ENCODE measurements at places on chromosomes 11 and 22.

- DNase-seq = no peak
Measured at GRCh38 chr22:44210722-44211121, 30.0 kb downstream of the PARVG start.

GRCh38 chr22:45254789-45255278 is 14.1 kb upstream of the KIAA0930 start:
- no peak for DNase-seq

GRCh38 chr11:45454917-45455401 is 168.8 kb upstream of the SYT13 start:
- no peak for DNase-seq

GRCh38 chr11:93844568-93844967 is 5.8 kb downstream of the VSTM5 start:
- DNase-seq = no peak
